Activated CD4-positive, alpha-beta T cell treated with anti-CD3 and anti-CD28 coated beads for 4 hours (primary cell): ENCODE measurements at places on chromosomes 5 and 9.

- no peak for DNase-seq
Measured at GRCh38 chr5:64653766-64654560, 36.3 kb upstream of the SHISAL2B start.

GRCh38 chr9:371349-371748 lies 156.7 kb downstream of the DOCK8 start:
- DNase-seq = no peak

- DNase-seq = no peak
Measured at GRCh38 chr5:134142052-134142451, 27.6 kb downstream of the TCF7 start.

GRCh38 chr9:37102486-37102885 lies 17.9 kb upstream of the ZCCHC7 start:
- no peak for DNase-seq

GRCh38 chr9:114616684-114617520 lies 5.8 kb downstream of the TMEM268 start:
- no peak for DNase-seq

DNA sequence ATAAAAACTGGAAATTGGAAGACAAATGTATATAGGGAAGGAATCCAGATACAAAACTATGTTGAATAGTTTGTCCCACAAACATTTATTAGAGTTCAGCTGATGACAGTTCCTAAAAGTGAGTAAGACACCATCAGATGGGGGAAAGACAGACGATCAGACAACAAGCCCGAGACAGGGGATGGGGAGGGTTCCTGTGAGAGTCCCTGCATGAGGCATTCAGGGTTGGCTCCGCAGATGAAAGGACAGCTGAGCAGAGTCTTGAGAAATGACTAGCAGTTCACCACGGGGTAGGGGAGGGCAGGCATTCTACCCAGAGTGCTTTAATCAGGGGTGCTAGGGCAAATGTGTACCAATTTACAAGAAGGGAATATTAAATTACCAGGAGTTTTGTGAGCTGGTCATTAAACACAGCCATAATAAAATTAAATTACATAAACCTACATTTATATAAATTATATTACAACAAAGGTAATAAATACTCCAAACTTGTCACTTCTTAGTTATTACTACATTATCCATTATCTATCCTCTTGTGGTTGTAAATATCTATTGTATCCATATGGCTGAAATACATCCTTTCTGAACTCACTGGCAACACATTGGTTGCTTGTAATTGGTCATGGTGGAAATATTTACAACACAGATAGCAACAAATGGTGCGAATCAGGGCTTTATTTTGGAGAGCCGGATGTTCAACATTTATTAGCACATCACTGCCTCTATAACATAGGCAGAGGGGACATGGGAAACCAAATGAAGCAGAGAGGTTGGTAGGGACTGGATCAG lies 27.8 kb downstream of the TNFSF15 start:
- DNase-seq = peak; percentile 55

DNA sequence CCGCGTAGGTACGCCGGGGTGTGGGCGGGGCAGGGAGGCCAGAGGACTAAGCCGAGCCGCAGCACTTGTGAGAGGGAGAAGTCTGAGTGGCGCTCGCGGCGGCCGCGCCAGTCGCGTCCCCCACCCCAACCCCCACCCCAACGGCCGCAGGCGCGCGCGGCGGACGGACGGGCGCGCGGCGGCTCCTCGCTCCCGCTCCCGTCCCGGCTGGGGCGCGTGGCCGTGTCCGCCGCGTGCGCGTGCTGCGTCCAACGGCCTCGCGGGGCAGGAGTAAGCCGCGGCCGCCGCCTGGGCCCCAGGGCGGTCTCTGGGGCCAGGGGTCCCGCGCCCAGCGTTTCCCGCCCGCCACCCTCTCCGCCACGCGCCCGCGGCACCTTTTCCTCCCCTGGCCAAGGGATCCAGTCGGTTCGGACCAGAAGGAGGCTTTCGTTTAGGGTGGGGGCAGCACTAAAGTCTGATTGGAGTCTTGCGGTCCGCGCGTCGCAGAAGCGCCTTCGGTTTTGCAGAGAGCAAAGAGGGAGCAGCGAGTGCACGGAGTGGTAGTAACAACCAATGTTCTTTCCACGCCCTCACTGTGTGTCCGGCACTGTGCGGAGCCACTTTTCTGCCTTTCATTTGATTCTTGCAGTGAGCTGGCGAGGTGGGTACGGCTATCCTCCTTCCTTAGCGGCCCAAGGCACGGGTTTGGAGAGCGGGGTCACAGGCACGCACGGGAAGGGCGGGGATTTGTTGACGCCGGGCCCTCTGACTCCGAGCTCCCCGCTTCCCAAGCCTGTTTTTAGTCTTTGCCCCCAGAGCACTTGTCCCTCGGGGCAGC lies 483 bp downstream of the G3BP1 start:
- DNase-seq = peak; percentile 36

DNA sequence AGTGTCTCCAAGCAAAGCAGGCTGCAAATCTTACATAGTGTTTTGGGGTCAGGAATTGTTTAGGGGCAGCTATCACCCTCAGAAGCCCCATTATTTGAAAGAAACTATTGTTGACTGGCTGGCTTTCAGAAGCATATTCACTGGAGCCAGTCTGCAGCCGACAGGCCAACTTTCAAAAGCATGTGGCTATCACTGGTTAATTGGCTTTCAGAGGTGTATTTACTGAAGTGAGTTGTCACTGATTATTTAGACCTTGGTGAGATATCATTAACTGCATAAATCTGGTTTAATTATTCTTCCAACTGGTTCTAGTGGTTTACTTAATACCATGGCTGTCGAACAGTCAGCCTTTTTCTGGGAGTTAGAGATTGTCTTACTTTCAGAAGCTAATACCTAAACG lies 247.0 kb downstream of the CWC27 start:
- no peak for DNase-seq

GRCh38 chr9:129108805-129109536 lies 1.6 kb downstream of the CRAT start:
- DNase-seq = no peak

- no peak for DNase-seq
Measured at GRCh38 chr9:69877852-69878514, 57.4 kb downstream of the CFAP95 start.

- no peak for DNase-seq
Measured at GRCh38 chr5:5739490-5739945, 317.0 kb downstream of the ICE1 start.

DNA sequence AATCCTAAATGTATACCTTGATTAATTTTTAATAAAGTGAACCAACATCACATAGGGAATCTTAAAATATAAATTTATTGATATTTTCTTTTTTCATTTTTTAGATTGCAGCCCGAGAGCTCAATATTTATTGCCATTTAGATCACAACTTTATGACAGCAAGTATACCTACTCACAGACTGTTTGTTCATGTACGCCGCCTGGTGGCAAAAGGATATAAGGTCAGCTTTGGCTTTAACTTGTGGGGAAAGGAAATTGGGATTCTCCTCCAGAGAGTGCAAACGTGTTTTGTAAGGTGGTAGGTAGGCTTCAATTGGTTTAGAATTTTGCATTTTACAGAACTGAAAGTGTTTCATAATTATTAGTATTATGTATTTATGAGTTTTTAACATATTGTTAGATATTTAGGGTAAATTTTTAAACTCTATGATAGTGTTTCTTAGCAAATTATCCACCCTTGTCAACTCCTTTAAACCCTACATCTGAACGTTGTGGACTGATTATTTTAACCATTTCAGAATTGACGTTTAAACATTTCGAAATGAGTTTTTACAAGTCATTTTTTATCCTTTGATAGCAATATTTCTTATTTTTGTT lies 17.5 kb upstream of the DHFR start:
- DNase-seq = peak; percentile 70

- peak; percentile 52 for DNase-seq
Measured at GRCh38 chr9:123322273-123323195, 33.5 kb upstream of the CRB2 start.

GRCh38 chr5:158431369-158432029 lies 572.6 kb upstream of the CLINT1 start:
- DNase-seq = no peak

GRCh38 chr9:16363916-16364315 lies 506.6 kb downstream of the BNC2 start:
- no peak for DNase-seq

DNA sequence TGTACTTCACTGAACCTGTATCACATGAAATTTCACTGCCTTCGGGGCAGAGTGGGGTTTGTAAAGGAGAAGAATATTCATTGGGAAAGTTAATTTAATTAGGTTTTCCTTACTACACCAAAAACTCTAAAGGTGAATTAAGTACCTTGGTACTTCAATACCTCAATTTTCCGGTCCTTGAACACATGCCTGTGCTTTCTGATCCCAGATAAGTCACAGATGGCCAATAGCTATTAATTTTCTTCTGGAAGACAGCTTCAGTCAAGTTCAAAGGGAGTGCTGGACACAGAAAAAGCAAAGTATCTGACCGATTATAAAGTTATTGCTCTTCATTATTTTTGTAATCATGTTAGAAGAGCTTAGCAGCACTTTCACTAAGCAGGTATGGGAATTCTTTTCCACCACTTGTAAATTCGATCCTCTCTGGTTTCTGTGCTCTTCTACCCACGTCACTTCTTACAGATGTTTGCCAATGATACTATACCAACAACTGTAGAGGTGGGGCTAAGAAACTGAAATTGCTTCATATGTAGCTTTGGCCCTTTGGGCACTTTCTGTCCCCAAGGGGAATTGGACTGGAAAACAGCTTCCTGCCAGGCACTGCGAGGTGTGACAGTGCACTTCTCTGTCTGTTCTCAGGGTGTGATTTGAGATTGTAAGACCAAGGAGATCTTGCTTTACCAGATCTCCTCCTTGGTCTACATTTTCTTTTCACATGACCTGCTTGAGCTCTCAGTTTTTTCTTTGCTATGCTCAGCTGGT lies 164.0 kb downstream of the CCDC192 start:
- DNase-seq = no peak

DNA sequence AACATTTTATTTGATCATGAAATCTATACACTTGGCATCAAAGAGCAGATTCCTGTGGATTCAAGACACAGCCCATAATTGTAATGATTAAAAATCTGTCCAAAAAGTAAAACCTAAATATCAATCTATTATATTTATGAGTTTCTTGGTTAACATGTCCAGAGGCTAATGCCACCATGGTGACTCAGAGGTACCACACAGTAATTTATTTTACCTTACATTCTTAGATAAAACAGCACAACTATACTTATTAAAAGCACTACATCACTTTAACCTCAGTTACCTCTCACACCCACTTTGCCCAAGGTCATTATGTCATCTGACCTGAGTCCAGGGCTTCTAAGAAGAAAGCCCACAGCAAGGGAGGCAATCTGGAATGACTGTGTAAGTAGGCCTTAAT lies 519.2 kb downstream of the RASEF start:
- no peak for DNase-seq

- DNase-seq = no peak
Measured at GRCh38 chr5:177084175-177084574, 2.5 kb upstream of the FGFR4 start.

GRCh38 chr9:84609779-84610178 lies 59.8 kb upstream of the NTRK2 start:
- DNase-seq = no peak

- no peak for DNase-seq
Measured at GRCh38 chr5:95283761-95284571, 928 bp downstream of the MCTP1 start.

GRCh38 chr5:158127536-158127935 lies 268.6 kb upstream of the CLINT1 start:
- DNase-seq = no peak

- no peak for DNase-seq
Measured at GRCh38 chr5:40985501-40985900, 76.2 kb downstream of the C7 start.

- peak; percentile 4 for DNase-seq
Measured at GRCh38 chr5:134846641-134846960, 833 bp downstream of the C5orf24 start.

DNA sequence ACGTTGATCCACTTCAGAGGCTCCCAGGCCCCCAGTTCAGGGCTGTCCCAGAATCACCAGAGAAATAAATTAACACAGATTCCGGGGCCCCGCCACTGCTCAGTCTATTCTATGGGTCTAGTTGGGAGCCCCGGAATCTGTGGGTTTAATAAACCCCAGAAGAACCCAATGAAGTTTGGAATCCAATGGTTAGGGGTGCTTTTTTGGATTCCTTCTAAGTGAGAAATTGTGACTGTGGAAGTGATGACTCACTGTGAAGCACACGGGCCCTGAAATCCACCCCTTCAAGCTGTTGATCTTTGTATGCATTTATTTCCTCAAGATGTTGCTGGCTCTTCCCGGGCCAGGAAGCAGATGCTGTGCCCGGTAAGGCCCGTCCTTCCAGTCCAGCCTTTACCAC lies 57.3 kb upstream of the SLC28A3 start:
- DNase-seq = no peak

DNA sequence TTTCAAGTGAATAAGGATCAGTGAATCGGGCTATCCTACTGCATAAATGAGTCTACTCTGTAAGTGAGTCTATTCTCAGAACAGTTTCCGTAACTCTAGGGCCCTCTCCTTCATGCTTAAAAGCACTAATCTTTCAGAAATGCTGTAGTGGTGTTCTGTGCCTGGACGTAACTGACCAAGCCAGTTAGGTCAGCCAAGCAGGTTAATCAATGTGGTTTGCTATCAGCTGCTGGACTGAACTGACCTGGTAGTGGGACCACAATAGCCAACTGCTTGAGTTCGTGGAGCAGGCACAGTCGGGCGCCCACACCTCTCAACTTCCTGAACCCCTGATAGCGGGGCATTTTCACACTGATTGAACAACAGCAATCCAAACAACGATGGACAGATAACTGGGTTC lies 6.8 kb downstream of the SLC1A3 start:
- no peak for DNase-seq

GRCh38 chr9:114416290-114416689 lies 28.5 kb upstream of the AKNA start:
- no peak for DNase-seq

- DNase-seq = no peak
Measured at GRCh38 chr5:96016216-96016615, 54.6 kb upstream of the ELL2 start.

DNA sequence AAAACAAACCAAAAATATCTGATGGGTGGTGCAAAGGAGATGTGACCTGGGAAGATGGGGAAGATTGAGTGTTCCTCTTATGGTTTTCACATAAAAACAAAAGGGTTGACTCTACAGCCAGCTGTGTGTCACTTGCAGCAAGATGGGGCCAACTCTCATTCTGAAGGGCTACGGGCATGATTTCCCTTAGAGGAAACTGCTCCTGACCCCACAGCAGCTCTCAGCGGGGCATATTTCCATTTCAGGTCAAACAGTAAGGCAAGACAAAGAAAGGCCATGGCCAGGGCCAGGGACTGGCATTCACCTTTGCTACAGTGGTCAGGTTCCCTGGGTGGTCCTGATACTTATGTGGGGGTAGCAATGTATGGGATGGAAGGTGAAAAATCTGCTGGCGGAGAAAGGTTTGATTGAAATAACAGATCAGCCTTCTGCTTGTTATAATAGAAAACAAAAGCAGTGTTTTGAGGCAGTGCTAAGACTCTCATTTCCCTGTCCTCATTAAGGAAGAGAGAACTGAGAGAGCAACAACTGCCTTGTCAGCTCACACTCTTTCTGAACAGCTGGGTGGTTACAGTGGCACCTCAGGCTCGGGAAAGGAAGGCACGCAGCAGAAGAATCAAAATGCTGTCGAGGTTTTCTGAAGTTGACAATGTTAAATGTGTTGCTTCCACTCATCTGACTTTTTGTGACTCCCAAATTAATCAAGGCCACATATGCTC lies 120.7 kb upstream of the PCA3 start:
- no peak for DNase-seq
